ENCODE measurements at places on chromosomes 6 and 20.

DNA sequence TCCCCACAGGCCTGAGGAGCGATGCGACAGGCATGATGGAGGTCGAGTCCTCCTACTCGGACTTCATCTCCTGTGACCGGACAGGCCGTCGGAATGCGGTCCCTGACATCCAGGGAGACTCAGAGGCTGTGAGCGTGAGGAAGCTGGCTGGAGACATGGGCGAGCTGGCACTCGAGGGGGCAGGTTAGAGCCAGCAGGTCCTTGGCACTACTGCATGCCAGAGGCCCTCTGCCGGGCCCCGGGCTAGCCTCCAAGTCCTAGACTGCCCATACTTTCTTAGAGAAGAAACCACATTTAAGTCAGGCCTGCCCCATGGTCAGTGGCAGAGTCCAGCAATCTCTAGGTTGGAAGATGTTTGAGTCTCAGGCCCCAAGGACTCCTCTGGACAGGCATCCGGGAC, 32.1 kb downstream of the PKIG start:
- DNase-seq, result no peak

- DNase-seq, result no peak
These were observed 69.3 kb downstream of the MDN1 start for GRCh38 chr6:89750338-89750737.

DNA sequence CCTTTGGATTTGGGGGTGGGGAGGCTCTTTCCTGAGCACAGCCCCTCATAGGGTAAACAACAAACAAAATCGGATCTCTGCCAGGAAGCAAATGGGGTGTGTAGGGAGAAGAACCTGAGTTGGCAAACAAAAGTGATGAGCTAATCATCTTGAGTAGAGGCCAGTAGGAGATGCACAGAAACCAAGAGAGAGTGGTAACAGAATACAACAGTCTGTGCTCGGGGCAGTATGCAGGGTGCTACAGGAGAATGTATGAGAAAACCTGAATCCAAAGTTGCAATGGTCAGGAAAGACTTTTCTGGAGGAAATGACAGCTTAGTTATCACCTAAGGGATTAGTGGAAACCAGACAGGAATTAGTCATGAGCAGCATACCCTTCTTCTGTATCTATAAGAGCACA, 177.8 kb downstream of the CDKAL1 start:
- no peak for DNase-seq

- DNase-seq, result no peak
These were observed 72.5 kb downstream of the ANKS1A start for GRCh38 chr6:34961574-34961973.

- peak; percentile 77 for DNase-seq
These were observed at the start of gene MICB for GRCh38 chr6:31497531-31498476. Gene MICB, plus strand, starts transcription at chr6:31498145. Its CDS starts 49 bp downstream, at chr6:31498194.

DNA sequence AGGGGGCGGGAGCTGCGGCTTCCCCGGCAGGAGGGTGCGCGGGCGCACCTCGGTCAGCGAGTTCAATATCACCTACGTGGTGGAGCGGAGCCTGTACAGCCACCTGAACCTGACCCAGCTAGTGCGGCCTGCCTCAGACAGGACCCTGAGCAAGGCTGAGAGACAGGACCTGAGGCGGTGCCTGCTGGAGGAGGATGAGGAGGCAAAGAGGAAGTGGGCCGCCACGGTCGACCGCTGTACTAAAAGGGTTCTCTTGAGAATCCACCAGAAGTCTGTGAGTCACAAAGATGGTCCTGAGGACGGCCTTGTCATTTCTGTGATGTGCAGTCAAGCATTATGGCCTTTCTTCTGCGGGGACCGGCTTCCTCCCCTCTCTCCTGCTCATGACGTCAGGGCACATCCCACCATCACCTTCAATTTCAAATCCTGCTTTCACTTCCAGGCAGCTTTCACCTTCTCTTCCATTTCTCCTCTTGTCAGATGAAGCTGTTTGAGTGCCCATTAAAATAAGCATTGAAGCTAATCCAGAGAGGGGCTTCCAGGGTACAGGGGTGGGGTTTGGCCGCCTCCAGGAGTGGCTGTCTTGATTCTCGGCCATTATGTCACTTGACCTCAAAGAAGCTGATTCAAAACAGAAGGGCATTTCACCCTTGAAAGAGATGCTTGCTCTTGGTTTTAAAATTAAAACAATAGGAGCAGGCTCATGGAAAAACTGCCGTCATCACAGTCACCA, 177.6 kb downstream of the SASH1 start:
- no peak for DNase-seq

- DNase-seq, result no peak
These were observed 34.6 kb upstream of the NKX2-2 start for GRCh38 chr20:21548390-21549035.
